ENCODE measurements at places on chromosomes 7 and 10.

DNA sequence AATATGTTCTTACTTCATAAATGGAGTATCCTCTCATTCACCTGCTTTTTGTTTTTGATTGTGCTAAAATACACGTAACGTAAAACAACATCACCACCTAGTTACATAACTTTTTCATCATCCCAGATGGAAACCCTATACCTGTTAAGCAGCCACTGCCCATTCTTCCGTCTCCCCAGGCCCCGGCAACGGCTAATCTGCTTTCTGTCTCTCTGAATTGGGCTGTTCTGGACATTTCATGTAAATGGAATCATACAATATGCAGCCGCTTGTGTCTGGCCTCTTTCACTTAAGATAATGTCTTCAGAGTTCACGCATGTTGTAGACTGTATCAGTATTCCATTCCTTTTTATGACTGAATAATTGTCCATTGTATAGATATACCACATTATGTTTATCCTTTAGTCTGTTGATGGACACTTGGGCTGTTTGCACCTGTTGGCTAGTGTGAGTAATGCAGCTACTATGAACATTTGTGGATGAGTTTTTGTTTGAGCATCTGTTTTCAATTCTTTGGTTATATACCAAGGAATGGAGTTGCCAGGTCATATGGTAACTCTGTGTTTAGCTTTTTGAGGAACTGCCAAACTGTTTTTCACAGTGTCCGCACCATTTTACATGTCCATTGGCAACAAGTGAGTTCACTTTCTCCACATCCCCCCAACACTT is 14.1 kb upstream of the SUN1 start:
- no peak for ATAC-seq

DNA sequence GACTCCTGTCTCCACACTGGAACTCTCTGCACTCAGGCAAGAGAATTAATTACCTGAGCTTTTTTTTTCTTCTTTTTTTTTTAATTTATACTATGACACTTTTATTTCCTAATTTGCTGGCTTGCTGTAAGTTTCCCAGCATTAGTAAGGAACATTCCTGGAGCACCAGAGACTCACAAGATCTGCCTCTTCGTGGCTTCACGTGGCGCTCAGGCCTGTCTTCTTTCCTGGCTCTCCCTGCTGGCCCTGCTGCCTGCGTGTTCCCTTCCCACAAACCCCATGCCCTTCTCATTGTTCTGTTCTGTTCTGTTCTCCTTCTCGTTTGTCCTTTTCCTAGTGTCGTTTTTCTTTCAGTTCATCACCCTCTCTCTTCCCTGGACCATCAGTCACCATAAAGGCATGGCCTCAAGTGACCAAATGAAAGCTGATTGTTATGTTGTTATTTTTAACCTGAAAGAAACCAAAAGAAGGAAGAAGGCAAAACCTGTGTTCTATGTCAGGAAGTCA is 591.6 kb upstream of the PFKP start:
- ATAC-seq = no peak

DNA sequence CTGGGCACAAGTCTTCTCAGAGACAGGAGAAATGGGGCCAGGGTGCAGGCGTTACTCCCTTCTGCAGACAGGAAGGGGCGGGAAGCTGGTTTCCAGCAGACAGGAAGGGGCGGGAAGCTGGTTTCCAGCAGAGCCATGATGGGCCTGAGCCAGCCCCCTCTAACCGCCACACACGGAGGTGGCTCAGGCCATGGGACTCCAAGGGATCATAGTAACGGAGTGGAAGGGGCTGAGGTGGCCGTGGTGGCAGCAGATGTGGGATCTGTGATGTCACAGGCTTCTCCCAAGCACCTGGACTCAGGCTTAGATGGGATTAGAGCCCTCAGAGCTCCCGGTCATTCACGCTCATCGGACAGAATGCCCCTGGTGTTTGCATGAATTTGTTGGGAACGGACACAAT is 177.8 kb downstream of the USP6NL start:
- ATAC-seq = no peak

- no peak for ATAC-seq
Measured at GRCh38 chr7:2129323-2130095, 103.2 kb downstream of the MAD1L1 start.
